ENCODE measurements at places on chromosomes 7 and 10. TPM values are rescaled to one million over a fixed set of nuclear protein-coding genes. Genes with fewer than 3 reads are reported as not detected.

- no peak for DNase-seq
Measured at GRCh38 chr10:66519616-66520015, 406.2 kb upstream of the LRRTM3 start.

GRCh38 chr10:63396133-63396761 is 69.5 kb downstream of the JMJD1C start:
- no peak for DNase-seq

DNA sequence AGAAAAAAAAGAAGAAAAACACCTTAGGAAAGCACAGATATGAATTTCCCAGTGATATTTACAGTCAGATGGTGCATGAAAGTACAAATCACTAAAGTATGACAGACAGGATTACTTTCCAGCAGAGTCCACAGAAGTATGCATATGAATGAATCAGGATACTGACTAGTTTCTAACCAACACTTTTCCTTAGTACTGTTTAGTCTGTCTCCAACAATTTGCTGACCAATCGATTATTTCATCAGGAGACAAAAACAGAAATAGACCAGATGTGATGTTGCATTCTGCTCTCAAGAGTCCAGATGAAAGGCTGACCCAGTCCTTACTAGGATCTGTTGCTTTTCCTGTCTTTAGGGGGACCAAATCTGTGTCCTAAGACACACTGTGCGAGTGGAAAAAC is 14.6 kb downstream of the SLC35B4 start:
- no peak for DNase-seq

DNA sequence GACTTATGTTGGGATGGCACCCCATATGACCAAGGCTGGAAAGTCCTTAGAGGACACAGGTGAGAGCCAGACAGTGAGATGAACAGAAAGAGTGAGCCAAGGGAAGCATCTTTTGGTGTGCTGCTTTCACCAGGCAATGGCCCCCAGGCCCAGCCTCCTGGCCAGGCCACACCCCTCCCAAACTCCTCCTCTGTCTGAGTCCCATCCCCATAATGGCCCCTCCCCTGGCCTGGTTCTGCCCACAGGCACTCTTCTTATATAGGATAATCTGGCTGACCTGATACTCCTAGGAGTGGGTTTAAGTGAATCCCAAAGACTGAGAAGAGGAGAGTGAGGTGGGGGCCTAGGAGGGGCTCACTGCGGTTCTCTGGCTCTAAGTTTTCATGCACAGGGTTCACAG is 252.5 kb downstream of the RPS24 start:
- peak; percentile 64 for DNase-seq

- DNase-seq = no peak
Measured at GRCh38 chr7:112204499-112205342, 1.5 kb downstream of the DOCK4 start.

The PRF1 gene
- total RNA-seq = not detected

The SNX10 gene
- total RNA-seq = 9.9 TPM

The ZNF33B gene
- 29.7 TPM for total RNA-seq

The ASAH2 gene
- 3.1 TPM for total RNA-seq

The C7orf57 gene
- 0.56 TPM for total RNA-seq

GRCh38 chr7:6575281-6576023 is 1.8 kb upstream of the ZDHHC4 start:
- DNase-seq = no peak

GRCh38 chr7:29194594-29195427 is at the start of gene CHN2:
CHN2 (plus strand) TSS chr7:29194775.
- DNase-seq = no peak
